ENCODE measurements at places on chromosomes 7 and 10.

DNA sequence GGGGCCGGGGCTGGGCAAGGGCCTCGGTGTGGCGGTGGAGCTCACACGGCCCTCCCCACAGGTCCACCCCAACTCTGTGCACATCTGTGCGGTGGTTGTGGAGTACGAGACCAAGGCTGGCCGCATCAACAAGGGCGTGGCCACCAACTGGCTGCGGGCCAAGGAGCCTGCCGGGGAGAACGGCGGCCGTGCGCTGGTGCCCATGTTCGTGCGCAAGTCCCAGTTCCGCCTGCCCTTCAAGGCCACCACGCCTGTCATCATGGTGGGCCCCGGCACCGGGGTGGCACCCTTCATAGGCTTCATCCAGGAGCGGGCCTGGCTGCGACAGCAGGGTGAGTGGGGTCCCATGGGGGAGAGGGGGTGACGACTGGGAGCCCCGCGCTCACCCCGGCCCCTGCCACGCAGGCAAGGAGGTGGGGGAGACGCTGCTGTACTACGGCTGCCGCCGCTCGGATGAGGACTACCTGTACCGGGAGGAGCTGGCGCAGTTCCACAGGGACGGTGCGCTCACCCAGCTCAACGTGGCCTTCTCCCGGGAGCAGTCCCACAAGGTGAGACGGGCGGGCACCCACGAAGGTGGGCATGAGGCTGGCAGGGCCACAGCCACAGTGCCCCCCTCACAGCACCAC lies 8.8 kb downstream of the TMEM120A start:
- DNase-seq, result no peak

DNA sequence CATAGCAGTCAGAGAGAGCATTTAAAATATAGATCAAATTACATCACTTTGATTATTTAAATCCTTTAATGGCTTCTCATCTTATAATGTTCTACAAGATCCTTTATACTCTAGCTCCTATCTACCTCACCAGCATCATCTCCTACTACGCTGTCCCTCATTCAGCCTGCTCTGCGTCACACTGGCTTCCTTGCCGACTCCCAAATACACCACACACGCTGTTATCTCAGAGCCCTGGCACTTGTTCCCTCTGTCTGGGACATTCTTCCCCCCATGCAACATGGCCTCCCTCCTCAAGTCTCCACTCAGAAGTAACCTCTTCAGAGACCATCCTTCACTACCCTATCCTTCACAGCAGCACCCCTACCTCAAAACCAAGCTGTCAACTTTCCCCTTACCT lies 46.7 kb downstream of the RNLS start:
- DNase-seq, result no peak

DNA sequence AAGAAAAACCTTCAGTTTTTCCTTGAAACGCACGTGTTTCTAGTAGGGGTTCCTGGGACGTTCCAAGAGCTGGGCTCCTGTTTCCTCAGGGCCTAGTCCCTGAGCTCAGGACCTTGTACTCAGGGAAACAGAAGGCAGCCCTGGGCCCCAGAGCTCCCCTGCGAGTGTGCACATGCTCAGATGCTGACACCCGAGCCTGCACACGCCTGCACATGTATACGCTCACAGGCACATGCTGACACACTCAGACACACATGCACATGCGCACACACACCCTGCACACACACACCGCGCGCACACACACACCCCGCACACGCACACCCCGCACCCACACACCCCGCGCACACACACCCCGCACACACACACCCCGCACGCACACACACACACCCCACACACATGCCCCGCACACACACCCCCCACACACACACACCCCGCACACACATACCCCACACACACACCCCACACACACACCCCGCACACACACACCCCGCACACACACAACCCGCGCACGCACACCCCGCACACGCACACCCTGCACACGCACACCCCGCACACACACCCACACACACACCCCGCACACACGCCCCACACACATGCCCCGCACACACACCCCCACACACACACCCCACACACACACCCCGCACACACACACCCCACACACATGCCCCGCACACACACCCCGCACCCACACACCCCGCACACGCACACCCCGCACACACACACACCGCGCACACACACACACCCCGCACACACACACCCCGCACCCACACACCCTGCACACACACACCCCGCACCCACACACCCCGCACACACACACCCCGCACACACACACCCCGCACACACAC lies 52.2 kb downstream of the CALML3 start:
- DNase-seq, result no peak

DNA sequence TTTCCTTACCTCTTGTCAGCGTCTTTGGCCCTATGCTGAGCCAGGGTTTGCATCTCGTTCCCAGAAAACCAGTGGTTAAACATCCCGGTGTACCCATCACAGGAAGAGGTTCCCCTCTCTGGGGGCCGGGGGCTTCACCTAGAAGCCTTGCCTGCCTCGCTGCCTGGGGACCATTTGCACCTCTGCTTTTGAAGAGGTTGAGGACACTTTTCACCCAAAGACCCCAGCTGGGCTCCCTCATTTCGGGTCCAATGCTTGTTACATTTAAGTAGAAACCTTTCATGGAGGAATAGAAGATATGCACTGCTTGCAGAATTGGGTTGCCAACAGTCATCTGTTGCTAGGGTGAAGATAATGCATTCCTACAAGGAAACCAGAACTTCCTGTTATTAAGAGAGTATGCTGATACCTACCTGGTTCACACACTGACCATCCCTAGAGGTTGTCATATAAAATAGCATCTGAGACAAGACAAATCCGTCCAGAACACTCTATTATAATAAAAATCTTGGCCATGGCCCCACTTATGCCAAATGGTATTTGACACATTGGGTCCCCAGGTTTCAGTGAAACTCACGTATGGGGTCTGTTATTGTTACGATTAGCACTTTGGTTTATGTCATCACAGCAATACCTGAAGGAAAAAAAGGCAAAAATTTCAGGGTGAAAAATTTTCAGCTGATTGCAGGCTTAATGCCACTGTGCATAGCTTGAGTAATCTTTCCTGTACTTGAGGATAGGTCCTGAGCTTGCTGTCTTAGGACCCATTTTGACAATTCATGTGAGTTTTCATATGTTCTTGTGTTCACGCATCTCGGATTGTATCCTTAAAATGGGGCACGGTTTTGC lies 917 bp downstream of the ZNF365 start:
- no peak for DNase-seq

DNA sequence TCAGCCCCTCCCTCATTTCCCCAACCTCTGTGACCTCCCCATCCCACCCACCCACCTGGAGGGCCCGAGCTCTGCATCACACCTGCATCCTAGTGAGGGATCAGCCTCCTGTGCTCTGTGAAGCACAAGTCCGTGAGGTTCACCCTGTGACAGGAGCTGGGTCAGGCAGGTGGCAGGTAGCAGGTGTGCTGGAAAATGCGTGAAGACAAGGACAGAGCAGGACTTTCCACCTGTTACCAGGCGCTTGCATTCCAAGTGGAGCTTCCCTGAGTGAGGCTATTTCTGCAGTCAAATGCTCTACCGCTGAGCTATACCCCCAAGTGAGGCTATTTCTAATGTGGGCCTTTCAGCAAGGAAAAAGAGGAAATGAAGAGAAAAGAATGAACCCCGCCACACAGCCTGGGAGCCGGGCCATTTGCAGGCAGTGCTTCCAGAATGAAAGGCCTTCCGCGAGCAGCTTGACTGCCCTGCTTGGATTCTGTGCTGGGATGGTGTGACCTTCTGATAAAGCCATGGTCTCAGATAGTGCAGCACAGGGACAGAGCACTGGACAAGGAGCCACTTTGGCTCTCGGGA lies 13.3 kb upstream of the CPXM2 start:
- no peak for DNase-seq

GRCh38 chr10:60434418-60435046 lies 44.9 kb upstream of the ANK3 start:
- no peak for DNase-seq

DNA sequence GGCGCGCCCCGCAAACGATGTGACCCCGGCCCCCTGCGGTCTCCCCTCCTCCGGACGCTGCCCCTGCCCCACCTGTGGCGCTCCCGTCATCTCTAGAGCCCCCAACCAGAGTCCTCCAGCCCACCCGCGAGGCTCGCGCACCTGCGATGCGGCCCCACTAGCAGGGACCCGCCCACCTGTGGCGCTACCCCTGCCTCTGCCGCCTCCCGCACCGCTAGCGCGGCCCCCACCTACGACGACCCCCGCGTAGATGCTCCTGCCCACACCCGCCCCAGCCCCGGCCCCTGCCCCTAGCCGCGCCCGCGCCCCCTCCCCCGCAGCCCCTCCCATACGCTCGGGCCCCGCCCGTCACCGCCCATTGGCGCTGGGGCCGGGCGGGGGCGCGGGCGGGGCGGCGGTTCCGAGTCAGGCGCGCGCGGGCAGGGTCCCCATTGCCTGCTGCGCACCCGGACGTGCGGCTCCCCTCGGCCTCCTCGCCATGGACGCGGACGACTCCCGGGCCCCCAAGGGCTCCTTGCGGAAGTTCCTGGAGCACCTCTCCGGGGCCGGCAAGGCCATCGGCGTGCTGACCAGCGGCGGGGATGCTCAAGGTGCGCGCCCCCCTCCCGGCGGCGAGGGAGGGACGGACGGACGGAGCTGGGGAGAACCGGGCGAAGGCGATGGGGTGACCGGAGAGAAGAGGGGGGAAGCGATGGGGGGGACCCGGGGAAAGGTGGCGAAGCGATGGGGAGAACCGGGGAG lies at the start of gene PFKP:
Gene PFKP (plus strand): TSS at position 431 of the 741 bp plus-strand sequence. CDS start 48 bp downstream, at position 479.
- peak; percentile 70 for DNase-seq

GRCh38 chr10:35453855-35454532 lies 117.7 kb downstream of the CCNY start:
- DNase-seq, result no peak

DNA sequence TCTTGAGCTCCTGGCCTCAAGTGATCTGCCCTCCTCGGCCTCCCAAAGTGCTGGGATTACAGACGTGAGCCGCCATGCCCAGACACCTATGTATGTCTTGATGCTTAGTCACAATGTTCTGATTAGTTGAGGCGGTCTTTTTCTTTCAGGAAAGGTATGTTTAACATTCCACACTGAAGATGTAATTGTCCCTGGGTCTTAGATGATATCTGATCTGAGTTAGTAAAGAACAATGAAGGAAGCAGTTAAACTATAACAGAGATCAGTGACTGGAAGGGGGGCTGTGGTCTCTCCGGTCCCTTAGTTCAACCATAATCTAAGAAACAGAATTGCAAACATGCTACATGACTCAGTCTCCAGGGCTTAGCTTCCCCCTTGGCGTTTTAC lies 31.5 kb upstream of the SH2D4B start:
- DNase-seq, result no peak

GRCh38 chr10:132390170-132390920 lies 6.7 kb upstream of the PWWP2B start:
- DNase-seq, result no peak

DNA sequence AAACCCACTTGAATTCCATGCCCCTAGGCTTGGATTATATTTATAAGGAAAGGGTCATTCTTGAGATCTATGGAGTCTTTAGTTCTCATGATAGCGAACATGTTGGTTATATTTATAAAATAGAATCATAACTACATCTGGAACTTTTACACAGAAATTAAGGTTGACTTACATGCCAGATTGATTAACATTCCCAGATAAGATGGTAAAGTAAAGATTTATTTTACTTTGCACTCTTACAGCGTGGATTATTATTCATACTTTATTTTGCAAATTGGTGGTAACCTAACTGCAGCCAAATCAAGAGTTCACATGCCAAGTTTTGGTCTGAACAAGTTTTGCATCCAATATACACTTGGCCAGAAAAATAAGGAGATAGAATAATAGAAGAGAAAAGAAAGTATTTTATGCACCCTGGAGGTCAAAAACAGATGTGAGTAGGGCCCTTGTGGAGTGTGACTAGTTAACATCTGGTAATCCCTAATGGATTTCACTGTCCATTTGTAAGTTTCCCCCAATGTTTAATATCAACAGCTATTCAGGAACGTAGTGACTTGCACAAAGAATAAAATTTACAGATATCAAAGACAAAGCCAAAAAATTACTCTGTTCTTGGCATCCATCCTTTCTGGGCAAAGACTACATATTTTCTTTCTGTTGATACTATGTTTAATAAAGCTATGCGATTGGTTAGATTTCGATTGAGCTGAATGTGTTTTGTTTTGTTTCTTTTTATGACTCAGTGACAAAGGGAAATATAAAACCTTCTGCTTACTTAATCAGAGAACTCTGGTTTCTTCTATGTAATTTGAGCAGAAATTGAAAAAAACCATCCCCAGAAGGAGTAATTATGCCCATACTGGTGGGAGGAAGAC lies 10.1 kb upstream of the TMEM26 start:
- DNase-seq, result no peak

DNA sequence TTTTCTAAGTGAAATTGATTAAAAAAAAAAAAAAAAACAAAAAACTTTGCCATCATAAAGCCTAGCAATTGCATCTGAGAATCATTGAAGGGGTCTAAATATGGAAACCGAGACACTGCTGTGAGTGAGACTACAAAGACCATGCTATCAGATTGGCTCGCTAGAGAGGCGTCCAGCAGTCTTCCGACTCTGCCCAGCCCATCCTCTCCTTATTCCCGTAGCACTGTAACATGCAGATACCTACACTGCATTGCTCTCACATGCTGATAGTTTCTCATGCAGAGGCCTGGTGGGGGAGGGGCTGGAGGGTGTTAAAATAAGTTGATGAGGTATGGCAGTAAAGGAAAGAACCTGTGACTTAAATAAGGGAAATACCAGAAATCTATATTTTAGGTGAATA lies 130.7 kb downstream of the NRF1 start:
- no peak for DNase-seq

- DNase-seq, result no peak
Measured at GRCh38 chr10:22638863-22639262, 75.5 kb downstream of the PIP4K2A start.

DNA sequence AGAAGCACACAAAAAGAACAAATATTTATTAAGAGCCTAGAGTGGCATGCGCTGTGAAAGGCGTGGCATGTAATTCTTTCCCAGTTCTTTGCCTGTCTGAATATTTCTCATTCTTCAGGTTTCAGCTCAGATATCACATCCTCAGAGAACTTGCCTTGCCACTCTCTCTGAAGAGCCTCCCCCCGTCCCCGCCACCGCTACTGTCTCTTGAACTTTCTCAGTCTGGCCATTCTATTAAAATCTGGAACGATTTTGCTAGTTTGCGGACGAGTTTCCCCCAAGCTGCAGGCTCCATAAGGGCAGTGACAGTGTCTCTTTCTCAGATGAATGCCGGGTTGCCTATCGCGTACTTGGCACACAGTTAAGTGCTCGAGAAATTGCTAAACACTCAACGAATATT lies 787 bp upstream of the PLEKHA1 start:
- DNase-seq, result no peak

GRCh38 chr7:17706275-17706674 lies 234.0 kb downstream of the SNX13 start:
- DNase-seq, result no peak

Measured in stimulated activated CD4-positive, alpha-beta T cell treated with anti-CD3 and anti-CD28 coated beads, Interleukin-15, amount 100 ng/mL, for 1 hour (primary cell).